NCI-H2081 treated with DMSO at 0.1 percent for 48 hours (cell line): ENCODE measurements at places on chromosomes 1 and 21.

- DNase-seq = no peak
Measured at GRCh38 chr1:195054217-195054687, 1554.0 kb downstream of the KCNT2 start.

DNA sequence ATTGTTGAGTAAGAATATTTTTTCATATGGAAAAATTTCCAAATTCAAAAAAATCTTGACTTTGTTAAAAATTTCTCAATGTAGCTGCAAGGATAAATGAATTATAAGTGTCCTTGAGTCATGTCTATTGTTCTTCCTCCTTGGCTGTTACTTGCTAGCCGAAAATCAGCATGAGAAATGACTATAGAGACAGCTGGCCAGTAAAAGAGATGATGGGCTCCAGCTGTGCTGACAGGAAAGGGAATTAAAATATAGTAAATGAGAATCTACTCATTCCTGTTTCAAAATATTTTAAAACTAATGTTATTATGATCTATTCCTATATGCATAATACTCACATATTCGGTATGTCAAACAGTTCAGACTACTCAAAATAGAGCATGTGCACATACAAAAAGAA lies 1292.6 kb downstream of the BRINP3 start:
- DNase-seq = no peak

GRCh38 chr1:153683854-153684253 lies 5.4 kb downstream of the NPR1 start:
- no peak for DNase-seq

DNA sequence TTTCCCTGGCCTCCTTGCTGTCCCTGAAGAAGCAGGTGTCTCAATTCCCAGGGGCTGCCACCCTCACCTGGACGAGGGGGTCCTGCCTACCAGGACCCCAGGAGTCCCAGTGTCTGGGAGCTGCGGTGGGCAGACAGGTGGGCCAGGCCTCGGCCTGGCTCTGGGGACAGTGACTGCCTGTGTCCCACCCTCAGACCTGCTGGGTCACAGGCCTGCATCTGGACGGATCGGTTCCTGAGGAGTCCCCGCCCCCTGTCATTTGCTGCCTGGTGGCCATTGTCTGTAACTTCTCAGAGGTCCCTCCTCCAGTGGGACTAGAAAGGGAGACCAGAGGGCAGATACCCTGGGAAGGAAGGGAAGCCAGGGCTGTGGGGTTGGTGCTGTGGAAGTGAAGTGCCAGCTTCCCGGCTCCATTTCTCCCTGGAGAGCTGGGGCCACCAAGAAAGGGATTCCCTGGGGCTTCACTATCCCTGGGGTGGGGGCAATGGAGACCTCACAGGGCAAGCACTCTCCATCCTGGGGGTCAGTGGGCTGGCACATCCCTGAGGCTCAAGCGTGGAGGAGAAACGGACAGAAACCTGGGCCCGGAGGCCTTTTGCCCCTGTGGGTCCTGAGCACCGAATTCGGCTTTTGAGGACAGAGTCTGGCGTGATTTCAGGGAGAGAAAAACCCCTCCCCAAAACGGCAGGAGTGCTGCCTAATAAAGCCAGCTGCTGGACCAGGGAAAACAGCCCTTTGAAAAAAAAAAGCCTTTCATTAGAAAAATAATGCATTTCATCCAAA lies 157.3 kb downstream of the PEX14 start:
- no peak for DNase-seq

GRCh38 chr21:35428489-35428888 lies 379.4 kb upstream of the RUNX1 start:
- no peak for DNase-seq

GRCh38 chr1:206709772-206710459 lies 25.2 kb downstream of the MAPKAPK2 start:
- no peak for DNase-seq

- no peak for DNase-seq
Measured at GRCh38 chr1:172905452-172905851, 145.3 kb downstream of the TNFSF18 start.

DNA sequence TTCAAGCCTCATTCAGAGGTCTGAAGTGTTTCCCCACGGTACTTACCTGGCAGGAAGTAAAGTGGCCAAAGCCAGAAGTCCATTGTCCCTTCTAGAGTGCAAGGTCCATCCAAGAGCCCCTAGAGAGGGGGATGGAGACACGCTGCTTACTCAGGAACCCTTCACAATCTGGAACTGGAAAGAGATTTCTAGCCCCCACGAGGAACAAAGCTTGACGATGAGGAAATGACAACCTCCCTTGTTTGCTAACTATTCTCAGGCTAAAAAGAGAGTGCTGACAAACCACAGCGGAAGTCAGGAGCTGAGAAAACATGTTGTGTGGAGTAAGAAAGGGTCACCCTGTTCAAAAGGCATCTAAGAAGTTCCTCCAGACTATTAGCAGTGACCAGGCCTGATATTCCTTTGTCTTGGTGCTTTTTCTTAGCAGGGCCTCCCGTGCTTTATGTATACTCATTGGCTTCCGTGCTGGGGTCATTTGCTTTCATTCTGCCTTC lies at the start of gene FCMR:
Gene FCMR (minus strand): TSS at position 170 of the 494 bp plus-strand sequence. CDS start 87 bp downstream, at position 83.
- DNase-seq = no peak

- no peak for DNase-seq
Measured at GRCh38 chr1:67771749-67772148, 61.5 kb downstream of the GNG12 start.

DNA sequence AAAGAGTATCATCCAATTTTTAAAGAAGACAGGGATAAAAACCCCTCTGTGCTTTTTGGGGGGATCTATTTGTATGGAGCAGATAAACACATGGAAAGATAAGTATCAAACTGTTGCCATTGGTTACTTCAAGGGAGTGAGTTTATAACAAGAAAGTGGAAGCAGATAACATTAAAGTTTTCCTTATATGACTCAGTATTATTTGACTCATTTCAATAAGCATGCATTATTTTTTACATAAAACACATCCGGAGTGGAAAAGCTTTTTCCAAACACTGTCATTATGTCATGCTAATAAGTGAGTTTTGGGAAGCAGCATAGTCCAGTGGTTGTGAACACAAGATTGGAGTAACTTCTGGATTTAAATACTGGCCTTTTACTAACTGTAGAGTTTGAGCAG lies 452.2 kb downstream of the LTN1 start:
- no peak for DNase-seq

DNA sequence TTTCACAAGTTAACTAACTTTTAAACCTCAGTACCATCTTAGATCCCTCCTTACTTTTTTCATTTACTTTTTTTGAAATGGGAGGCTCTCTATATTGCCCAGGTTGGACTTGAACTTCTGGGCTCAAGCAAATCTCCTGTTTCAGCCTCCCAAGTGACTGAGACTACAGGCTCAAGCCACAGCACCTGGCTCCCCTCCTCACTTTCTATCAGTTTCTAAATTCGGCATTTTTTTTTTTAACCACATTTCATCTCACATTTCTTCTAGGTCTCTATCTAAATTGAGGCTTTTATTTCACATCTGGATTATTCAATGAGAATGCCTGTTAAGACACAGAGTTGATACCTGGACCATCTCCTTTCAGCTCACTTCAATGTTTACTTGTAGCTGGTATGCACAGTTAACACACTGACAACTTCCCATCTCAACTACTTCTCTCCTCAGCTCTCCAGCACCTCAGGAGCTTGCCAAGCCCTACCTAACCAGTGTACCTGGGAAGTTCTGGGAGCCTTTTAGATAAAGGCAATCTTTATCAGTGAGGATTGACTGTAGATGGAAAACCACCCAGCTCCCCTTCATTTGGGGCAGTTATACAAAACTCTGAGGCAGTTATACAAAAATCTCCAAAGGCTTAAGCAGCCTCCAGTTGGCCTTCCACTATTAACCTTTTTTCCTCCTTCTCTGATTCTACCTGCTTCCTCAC lies 3.4 kb downstream of the USP33 start:
- DNase-seq = no peak

DNA sequence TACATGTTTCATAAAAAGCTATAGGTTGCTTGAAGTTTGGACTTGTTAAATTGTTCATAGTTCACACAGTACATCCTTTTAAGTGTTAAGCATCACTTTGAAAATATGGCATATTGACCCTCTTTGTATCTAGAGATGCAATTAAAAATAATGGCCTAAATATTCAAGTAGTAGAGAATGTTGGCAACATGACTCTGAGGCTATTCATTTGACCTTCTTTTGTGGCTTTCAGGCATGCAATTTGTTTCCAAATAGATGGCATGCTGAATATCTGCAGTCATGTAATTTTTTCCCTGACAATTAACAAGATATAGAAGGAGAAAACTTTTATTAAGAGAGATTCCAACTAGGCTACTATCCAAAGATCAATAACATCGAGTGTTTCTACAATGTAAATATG lies 230.5 kb upstream of the ZRANB2 start:
- DNase-seq = no peak

DNA sequence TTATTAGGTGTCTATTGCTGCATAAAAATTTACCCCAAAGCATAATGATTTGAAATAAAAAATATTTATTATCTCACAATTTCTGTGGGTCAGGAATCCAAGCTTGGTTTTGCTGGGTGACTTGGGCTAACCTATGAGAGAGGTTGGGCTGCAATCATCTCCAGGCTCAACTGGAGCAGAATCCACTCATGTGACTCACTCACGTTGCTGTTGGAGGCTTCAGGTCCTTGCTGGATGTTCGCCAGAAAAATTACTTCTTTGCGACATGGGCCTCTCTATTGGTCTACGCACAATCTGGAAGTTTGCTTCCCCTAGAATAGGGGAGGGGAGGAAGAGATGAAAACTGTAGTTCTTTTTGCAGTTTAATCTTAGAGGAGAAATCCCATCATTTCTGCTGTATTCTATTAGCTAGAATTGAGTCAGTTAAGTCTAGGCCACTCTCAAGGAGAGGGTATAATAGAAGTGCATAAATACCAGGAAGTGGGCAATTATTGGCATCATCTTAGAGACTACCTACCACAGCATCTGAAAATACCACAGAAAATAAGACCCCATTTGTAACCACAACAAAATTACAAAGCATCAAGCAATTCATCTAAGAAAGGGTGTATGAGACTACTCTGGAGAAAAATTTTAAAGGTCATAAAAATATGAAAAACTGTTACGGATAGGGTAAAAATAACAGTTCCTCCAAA lies 5.7 kb upstream of the FASLG start:
- DNase-seq = no peak

- DNase-seq = no peak
Measured at GRCh38 chr1:190476321-190476720, 1.3 kb downstream of the BRINP3 start.

DNA sequence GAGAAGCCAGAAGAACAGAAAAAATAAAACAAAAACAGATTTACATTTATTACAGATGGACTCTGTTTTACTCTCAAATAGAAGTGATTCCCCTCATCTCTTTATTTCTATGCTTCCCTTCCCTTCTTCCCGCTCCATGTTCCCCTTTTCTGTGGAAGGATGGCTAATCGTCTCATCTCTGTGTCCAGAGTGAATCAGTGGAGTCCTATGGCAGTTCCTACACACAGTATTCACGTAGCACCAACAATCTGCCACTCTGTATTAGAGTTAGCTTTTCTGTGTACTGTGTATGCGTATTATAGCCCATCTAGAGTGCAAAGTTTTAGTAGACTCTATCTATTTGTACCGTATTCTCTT lies 6.8 kb upstream of the ERO1B start:
- DNase-seq = no peak

- no peak for DNase-seq
Measured at GRCh38 chr1:22562584-22563583, at the start of gene EPHA8. TSS of gene EPHA8 (plus strand) at chr1:22563489. CDS start at chr1:22563636, 147 bp downstream.

DNA sequence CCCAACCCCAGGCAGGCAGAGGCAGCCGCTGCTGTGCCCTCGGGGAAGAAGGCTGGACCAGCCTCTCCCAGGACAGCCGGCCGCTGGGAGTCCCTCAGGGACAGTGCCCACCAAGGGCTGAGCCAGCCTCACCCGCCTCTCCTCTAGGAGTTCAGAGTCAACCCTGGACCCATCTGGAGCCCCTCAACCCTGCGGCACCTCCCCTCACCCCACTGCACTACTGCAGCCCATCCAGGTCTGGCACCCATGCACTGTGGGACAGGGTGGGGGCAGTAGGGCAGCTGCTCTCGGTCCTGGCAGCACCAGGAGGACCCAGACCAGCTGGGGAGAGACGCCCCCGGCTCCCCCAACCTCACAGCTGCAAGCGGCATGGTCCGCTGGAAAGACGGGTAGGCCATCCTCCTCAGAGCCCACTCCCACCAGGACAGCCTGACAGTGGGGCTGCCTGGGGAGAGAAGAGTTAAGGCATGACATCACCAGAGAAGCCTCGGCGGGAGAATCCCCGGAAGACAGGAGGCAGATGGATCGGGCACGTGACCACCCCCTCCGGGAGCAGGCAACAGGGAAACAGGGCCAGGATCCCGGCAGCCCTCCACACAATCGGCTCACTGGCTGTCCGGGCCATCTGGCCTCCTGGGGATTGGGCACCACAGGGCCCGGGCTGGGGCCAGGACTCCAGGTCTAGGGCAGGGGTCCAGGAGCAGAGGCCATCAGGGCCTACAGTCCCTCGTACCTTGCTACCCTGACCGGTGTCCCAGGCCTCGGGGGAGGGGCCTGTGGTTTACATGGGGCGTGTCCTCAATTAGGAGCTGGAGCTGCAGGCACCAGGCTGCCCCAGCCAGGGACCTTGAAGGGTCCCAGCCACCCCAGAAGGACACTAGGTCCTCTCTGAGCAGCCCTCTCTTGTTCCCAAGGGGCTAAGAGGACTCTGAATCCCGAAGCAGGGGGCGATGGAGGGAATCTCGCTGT lies 3.1 kb downstream of the ACAP3 start:
- no peak for DNase-seq

DNA sequence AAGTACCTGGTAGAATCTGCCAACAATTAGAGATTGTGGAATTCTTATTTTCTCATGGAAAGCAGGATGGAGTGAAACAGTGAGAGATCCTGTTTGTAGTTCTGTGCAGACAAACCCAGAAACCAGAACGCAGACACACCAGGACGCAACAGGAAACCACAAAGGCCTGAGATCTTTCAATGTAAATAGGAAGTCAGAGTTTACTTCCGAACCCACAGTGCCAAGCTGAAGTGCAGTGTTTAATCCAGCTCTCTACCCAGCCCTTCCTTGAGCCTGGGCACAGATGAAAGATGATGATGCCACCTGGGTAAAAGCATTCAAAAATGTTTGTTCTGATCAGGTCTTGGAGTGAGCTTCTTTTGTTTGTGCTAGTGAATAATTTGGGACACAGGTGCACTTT lies 244.2 kb upstream of the HOOK1 start:
- DNase-seq = peak; percentile 14

DNA sequence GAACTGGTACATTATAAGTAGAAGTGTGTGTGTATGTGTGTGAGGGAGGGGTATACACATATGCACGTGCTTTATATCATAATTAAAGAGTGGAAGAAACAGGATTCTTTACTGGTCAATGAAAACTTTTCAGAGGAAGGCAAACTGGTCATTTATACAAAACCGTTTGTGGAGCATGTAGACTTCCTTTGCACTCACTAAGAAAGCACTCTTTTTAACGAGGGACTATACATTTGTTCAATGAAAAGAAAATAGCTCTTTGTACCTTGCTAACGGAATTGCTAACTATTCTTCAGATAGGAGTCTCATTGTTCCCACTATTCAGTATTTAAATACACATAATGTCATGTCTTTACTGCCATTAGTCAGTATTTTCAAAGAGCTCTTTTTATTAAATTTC lies 219.3 kb downstream of the ST6GALNAC3 start:
- DNase-seq = no peak
